Cardiac muscle cell (in vitro differentiated cells and primary cell): ENCODE measurements at places on chromosomes 7 and 10.

GRCh38 chr7:101743241-101743994, 74.0 kb upstream of the CUX1 start:
- peak; percentile 73 for DNase-seq

DNA sequence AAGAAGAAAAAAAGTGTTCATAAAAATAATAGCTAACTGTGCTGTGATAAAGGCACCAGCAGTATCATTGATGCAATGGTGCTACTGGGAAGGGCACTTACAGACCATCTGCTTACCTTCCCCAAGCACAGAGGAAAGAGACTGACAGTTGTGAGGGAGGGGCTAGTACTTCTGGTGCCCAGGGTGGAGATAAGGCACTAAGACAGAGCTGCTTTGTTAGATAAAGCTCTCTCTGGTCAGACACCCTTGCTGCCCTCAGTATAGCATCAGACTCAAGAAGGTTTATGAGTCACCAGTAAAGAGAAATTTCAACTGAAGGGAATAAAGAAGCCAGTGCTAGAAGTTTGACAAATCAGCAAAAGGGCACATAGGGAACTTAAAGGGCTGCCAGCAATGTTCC, 325.6 kb downstream of the HPSE2 start:
- DNase-seq: peak; percentile 32

GRCh38 chr10:109698086-109698485, 225.2 kb downstream of the XPNPEP1 start:
- DNase-seq: no peak

GRCh38 chr7:76333511-76334101, 25.2 kb downstream of the YWHAG start:
- peak; percentile 44 for DNase-seq

DNA sequence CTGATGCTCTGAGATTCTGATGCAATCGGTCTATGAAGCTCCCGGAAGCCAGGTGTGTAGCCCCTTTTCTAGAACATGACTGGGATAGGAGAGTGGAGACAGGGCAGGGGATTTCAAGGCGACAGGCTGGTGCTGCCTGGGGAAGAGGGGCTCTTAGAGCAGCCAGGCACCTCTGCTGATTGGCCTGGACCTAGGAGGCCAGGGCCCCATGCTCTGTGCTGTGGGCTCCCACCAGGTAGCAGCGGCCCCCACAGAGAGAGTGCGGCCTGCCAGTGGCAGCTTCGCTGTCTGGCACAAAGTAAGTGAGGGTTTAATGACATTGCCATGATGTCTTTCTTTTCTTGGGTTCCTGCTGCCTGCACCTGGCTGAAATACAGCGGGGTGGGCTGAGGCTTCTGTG, 99.4 kb upstream of the PODXL start:
- DNase-seq: no peak

DNA sequence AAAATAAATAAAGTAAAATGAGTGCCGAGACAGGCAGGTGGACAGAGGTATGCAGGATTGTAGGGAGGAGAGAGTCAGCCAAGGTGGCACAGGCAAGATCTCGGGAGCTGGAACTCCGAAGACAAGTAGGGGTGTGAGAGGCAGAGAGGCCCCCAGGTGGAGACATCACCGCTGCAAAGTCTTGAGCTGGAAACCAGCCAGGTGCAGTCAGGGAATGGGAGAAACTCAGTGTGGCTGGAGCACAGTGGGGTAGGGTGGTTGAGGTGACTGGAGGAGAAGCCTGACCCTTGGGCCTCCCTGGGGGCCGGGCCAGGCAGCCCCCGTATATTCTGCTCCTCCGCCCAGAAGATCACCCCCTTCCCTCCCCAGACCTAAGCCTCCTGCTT, 4.2 kb downstream of the EPHB4 start:
- DNase-seq: no peak

DNA sequence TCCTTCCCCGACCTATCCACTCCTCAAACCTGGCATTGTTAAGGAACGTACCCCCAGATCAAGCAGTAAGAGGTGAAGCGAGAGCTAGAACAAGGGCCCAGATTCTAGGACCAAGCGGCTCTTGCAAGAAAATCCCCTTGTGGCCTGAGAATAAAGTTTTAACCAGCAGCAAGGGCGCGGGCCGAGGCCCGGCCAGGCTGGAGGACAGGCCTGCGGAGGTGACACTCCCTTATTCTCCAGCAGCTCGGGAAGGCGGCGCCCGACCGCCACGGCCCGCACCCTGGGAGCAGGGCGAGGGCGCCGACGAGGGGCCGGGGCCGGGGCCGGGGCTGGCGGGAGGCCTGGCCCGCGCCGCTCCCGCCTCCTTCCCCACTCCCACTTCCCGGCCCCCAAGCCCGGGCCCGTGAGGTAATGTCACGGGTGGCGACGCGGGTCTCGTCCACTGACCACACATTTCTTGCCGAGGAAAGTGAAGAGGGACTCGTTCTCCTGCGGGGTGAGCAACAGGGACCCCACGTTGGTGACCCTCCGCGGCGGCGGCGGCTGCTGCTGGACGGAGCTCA, 551 bp downstream of the WASL start:
- DNase-seq: peak; percentile 45

DNA sequence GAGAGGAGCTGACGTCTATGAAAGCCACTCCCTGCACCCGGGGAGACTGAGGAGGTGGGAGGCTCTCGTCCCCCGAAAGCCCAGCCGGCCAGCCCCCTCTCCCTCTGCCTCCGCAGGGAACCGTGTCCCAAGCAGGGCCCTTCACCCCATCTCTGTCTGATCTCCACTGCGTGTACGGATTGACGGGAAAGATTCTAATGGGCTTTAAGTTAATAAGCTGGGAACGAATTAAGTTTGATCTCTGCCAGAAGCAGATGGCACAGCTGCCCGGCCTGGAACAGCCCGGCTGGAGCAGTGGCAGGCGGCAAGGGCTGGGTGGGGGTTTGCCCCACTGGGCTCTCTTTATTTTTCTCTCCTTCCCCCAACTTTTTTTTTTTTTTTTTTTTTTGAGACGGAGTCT, 6.1 kb upstream of the SLC29A4 start:
- no peak for DNase-seq

- no peak for DNase-seq
These were observed 143.8 kb downstream of the RSU1 start for GRCh38 chr10:16673443-16673842.

DNA sequence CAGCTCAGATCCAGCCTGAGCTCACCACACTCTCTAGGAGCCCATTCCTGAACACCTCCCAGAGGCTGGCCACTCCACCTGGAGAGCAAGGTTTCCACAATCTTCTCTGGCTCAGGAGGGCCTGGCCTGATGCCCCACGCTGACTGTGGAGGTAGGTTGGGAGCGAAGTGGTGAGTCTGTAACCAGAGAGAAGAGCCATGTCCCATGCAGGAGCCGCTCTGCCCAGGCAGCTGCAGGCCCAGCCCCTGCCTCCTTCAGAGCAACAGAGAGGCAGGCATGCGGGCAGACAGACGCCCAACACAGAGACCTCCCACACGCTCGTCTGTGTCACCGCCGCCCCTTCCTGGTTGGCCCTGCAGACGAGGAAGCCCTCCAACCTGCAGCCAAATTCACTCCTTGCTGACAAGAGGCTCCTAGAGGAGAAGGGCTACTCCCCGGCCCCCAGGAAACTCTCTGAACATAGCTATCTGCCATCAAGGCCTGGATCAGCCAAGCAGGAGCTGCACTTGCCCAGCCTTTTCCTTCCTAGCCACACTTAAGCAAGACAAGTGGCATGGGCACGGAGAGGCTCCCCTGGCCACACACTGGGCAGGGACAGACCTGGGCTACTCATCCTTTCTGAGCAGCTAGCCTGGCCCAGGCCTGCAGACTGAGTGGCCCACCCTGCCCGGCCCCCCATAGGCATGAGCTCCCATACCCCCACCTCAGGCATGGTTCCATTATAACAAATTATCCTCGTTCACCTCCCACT, 101.9 kb downstream of the GRID1 start:
- DNase-seq: no peak

GRCh38 chr7:52764492-52765169, 270.8 kb upstream of the POM121L12 start:
- DNase-seq: no peak

DNA sequence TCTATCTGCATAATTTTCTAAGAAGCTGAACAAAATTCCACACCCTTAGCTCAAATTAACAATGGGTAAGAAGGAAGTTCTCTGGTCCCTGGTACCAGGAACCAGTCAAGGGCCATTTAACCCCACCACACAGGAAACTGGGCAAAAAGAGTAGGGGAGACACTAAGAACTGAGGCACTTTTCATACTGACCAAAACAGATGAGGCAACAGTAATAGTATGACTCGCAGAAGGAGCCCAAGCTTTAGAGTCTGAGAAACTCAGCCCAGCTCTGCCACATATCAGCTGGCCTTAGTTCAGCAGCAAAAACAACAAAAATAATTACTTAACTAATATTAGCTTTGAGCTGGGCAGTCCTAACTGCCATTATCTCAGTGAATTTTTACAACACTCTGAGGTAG, 221.2 kb downstream of the FAM107B start:
- DNase-seq: no peak

- DNase-seq: no peak
These were observed 24.6 kb downstream of the NACAD start for GRCh38 chr7:45064047-45064725.

DNA sequence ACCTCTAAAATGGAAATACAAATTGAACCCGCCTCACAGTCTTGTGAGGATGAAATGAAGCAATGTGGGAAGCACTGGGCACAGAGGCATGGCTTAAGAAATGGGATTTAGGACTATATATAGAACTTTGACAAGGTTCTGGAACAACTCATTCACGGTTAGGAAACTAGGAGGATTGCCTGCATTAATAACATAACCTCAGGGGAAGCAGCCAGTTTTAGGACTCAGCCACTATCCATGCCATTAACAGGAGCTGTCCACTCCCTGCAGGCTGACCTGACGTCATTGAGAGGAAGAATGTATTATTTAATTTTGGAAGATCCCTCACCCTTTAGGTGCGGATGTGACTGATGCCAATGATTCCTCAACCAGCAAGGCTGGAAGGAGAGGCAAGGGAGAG, 34.8 kb downstream of the ITGB8 start:
- DNase-seq: peak; percentile 44

GRCh38 chr10:84095811-84096497, 43.4 kb upstream of the GHITM start:
- DNase-seq: peak; percentile 90

GRCh38 chr10:74032900-74033655, 35.2 kb downstream of the VCL start:
- no peak for DNase-seq

GRCh38 chr10:111999205-111999914, 184.2 kb downstream of the GPAM start:
- DNase-seq: no peak

DNA sequence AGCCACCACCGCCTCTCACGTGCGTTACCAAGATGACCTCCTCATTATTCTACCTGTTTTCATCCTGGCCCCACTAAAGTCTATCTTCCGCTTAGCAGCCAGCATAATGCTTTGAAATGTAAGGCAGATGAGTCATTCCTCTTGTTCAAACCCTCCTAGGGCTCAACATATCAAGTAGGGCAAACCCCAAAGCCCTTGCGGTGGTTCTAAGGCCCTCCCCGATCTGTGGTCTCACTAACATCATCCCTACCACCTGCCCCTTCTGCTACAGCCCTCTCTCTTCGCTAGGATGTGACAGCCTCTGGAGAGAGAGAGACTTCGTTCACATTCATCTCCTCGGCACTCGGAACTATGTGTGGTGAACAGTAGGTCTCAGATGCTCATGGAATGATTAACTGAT, 94.8 kb downstream of the SVIL start:
- no peak for DNase-seq

DNA sequence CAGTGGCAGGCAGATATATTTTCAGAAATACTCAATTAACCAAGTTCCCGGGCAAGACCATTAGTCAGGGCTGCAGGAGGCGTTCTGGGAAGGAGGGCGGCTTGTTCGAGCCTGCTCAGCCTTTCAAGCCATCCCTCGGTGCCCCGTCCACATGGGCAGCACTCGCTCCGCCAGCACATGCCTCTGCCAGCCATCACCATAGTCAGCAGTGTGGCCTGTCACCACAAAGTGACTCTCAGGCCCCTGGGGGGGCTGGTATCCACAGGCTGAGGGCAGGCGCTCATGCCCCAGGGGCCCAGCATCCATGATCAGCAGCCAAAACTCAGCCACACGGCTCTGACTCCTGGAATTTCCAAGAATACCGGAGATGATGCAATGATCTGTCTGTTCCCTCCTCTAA, 81.9 kb downstream of the CHST15 start:
- DNase-seq: no peak

DNA sequence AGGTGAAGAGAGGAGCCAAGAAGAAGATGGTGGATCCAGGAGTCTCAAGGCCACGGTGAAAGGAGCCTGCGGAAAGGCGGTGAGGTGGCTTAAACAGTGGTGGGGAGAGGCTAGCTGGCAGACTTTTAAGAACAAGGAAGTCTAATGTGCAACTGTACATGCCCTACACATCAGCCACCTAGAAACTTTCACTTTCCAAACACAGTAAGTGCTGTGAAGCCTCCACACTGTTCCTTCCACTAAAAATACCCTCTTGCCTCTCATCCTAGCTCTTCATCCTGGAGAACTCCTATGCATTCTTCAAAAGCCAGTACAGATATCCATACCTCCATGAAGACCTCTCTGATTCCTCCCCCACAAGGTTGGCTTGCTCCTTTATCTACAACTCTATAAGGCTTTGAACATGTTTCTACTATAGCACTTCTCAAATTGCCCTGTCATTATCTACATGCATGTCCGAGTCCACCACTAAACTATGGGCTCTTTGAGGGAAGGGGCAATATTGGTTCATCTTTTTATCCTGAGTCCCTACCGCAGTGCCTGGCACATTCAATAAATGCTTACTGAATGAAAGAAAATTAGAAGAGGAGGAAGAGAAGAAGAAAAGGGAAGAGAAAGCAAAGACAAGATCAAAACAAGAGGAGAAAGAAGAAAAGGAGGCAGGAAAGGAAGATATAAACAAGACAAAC, 54.2 kb downstream of the DNAJC12 start:
- DNase-seq: no peak

GRCh38 chr7:135317676-135318325, 84.2 kb downstream of the STRA8 start:
- no peak for DNase-seq

- DNase-seq: no peak
These were observed 87.7 kb downstream of the ZNF438 start for GRCh38 chr10:30944005-30944404.

DNA sequence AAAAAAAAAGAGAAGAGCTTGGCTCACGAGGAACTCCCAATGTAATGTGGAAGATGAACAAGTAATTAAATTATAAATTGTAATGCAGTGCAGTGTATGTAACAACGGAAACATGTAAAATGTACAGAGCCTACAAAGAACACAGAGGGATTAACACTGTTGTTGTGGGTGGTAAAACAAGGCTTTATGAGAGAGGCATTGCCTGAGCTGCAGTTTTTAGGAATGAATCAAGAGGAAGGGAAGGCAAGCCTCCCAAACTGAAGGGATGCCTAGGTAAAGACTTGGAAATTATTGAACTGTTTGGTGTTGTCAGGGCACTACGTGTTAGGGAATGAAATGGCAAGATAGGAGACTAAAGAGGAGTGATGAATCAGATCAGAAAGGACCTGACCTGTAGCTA, 213.7 kb downstream of the HTR7 start:
- DNase-seq: peak; percentile 59
